ENCODE measurements at places on chromosomes 2 and 18.

DNA sequence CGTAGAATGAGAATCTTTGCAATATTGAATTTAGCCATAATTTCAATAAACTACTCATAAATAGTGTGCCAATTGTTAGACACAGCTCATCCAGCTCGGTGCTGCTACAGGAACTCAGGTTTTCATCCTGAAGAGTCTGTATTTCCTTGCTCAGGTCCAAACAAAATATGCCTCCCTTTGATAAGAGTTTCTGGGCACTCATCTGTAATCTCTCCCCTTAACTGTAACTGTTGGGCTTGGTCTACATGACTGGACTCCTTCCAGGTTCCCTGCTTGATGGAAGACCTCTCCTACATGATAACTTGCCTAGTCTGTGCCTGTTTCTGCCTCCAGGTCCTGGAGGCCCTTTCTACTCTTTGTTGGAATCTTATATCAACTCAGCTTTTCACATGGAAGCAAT, 57.9 kb downstream of the GCA start:
- no peak for DNase-seq

DNA sequence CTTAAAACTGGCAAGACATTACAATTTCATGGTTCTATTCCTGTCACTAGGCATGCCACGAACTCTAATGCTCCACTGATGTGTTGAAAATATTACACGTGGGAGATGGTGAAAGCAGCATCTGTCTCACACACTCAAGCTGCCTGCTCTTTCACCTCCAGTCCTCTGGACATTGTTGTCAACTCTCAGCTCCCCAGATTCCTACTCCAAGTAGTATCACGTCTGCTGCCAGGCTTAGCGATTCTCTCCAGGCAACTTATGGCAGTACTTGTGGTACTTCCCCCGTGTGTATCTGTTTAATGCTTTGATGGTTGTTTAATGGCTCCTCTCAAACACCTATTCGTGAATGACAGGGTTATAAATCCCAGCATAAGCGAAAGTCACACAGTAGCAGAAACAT, 103.8 kb downstream of the TMEFF2 start:
- no peak for DNase-seq

GRCh38 chr2:42077343-42077742, 29.5 kb downstream of the PKDCC start:
- no peak for DNase-seq

GRCh38 chr2:215968499-215968898, 44.9 kb downstream of the MREG start:
- no peak for DNase-seq

GRCh38 chr2:36409935-36410334, 54.4 kb downstream of the CRIM1 start:
- no peak for DNase-seq

GRCh38 chr18:69708844-69709243, 238.8 kb downstream of the CD226 start:
- DNase-seq = no peak

- DNase-seq = no peak
These were observed 38.6 kb downstream of the SP110 start for GRCh38 chr2:230181195-230181594.

GRCh38 chr18:63325086-63325686, 5.6 kb upstream of the BCL2 start:
- DNase-seq = no peak

- no peak for DNase-seq
These were observed 26.6 kb upstream of the NOSTRIN start for GRCh38 chr2:168775837-168776236.

DNA sequence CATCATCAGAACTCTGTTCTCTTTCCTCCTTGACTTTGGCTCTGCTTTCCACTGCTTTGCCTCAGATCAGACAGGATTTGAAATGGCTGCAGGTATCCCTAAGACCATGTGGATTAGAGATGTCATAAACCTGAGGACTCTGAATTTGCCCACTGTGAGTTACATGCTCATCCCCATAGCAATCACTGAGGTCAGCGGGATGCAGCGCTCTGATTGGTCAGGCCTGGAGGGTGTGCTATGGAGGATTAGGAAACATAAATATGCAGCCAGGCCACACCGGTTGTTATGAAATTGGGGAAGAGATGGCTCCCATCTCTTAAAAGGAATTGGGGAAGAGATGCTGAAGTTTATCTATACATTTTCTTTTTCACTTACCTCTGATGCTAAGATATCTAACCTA, 73.7 kb upstream of the DNAJC10 start:
- DNase-seq = peak; percentile 36

GRCh38 chr2:6913415-6914157, 3.6 kb upstream of the RNF144A start:
- no peak for DNase-seq

GRCh38 chr2:150769421-150769820, 282.0 kb upstream of the RND3 start:
- no peak for DNase-seq

- peak; percentile 20 for DNase-seq
These were observed 1.5 kb downstream of the CREB1 start for GRCh38 chr2:207531032-207531952.

DNA sequence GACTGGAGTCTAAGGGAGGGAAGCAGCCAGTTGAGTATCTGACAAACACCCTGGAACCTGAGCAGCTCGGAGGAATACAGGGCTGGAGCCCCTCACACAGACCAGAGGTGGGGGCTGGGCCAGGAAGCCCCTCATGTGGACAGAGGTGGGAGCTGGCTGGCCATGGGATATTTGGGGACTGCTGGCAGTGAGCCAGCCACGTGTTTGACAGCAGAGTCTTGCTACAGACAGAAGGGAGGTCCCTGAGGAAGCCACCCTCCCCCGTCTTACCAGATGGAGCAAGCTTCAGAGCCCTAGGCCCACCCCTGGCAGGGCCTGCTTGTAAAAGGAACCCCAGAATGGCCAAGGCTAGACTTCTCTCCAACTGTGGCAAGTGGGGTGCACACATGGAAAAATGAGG, 3.6 kb upstream of the MTERF4 start:
- no peak for DNase-seq

- peak; percentile 41 for DNase-seq
These were observed 299.5 kb downstream of the ARHGAP15 start for GRCh38 chr2:143428700-143429099.

- no peak for DNase-seq
These were observed 588 bp upstream of the CCDC93 start for GRCh38 chr2:118014492-118014824.

- DNase-seq = no peak
These were observed 10.0 kb upstream of the GPR55 start for GRCh38 chr2:230935130-230935430.

DNA sequence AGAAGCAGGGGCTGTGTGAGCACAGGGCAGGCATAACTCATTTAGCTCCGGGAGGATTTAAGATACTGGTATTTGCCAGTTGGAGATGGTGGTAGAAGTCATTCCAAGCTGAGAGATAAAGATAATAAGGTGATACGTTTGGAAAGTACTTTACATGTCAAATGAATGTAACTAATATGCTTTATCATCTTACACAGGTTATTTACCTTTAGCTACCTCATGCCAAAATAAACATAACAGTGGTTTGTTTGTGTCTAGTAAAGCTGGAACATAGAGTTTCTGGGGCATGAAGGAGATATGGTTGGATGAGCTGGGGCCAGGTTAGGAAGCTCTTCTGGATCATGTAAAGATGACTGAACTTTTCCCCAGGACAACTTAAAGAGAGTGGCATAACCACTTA, 126.9 kb upstream of the PIK3C3 start:
- no peak for DNase-seq

- peak; percentile 31 for DNase-seq
These were observed 32.7 kb downstream of the SIX3 start for GRCh38 chr2:44974064-44974715.

DNA sequence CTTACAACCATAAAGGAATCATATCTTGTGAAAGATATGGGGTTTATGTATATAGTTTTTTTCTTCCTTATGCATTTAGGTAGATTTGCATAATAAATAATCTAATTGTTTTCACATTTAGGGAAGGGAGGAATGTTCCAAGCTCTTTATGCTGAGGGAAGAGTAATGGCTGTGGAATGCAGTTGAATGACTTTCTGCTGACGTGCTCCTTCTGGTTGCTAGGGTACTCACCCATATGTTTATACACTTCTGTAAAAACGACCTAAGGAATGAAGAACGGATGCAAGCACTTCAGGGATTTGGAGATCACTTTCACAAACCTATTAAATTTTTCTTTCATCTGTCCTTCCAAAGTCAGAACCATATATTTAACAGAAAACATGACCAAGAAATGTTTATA, 29.2 kb upstream of the PPP4R1 start:
- DNase-seq = peak; percentile 98

- DNase-seq = no peak
These were observed 51.4 kb upstream of the SMAD2 start for GRCh38 chr18:47981830-47982229.

DNA sequence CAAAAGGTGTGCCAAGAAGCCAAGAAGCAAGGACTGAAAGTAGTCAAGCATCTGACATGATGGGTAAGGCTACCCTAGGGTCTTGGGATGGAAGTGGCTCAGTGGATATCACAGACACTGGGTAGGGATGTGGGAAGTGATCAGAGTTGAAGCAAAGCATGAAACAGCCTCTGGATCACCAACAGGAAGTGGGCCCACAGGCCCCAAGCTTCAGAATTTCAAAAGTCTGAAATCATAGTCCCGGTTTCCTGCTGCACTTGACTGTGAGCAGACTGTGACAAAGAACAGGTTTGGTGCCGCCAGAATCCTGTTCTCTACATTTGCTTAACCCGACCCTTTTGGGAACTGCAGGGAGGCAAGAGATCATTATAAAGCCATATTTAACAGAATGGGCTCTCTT, 57.4 kb downstream of the SP100 start:
- no peak for DNase-seq

Data from fibroblast of skin of right biceps (primary cell).